RCC 7860 (cell line): ENCODE measurements at places on chromosomes 3 and 15.

DNA sequence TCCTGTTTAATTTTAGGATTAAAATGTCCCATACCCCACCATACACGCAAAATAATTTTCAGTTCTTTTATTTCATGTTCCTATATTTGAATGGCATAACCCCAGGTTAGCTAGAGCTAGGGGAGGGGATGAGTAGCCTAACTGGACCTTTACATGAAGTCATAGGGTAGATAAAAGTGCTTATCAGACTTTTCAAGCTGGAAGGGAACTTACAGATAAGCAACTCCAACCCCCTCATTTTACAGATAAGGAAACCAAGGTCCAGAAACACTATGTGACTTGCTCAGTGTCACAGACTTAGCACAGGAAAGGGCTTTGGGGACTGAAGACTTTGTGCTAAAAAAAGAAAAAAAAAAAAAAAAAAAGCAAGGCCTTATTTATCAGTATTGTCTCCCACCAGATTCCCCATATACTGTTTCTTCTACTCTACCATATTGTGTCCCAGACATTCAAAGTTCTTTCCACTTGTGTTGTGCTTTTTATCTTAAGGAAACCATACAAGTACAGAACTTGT, 10.6 kb upstream of the TNIK start:
- no peak for DNase-seq

- no peak for DNase-seq
Measured at GRCh38 chr3:12268049-12268735, 20.7 kb upstream of the PPARG start.

DNA sequence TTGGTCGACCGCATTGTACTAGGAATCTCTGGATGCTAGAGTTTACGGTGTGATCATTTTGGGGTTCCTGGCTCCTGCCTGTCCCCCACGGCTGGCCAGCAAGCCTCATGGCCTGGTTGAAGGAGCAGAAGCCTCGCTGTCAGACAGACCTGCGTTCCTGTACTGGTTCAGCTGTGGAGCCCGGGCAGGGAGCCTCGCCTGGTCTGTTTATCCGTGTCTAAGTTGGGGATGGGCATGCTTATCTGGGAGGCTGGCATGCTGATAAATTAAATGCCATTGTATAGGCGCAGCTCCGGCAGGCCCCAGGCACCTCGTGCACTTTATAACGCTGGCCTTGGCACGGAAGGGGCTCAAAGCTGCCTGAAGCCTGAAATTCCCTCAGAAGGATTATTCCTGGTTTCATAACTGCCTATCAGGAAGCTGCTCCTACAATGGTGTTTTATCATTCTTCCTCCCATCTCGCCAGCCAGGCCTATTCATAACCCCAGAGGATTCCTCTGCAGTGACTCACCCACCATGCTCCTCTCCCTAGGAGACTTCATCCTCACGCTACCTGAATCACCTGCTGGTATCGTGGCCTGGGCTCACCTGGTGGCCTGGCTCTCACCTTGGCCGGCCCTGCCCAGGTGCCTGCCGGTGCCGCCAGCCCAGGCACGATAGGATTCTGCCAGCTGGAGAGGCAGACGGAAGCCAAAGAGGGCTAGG, 110.9 kb downstream of the ASB7 start:
- peak; percentile 95 for DNase-seq

- no peak for DNase-seq
Measured at GRCh38 chr3:72274493-72275330, 489.8 kb upstream of the PROK2 start.

GRCh38 chr3:116020495-116020894, 397.2 kb downstream of the GAP43 start:
- DNase-seq: no peak

DNA sequence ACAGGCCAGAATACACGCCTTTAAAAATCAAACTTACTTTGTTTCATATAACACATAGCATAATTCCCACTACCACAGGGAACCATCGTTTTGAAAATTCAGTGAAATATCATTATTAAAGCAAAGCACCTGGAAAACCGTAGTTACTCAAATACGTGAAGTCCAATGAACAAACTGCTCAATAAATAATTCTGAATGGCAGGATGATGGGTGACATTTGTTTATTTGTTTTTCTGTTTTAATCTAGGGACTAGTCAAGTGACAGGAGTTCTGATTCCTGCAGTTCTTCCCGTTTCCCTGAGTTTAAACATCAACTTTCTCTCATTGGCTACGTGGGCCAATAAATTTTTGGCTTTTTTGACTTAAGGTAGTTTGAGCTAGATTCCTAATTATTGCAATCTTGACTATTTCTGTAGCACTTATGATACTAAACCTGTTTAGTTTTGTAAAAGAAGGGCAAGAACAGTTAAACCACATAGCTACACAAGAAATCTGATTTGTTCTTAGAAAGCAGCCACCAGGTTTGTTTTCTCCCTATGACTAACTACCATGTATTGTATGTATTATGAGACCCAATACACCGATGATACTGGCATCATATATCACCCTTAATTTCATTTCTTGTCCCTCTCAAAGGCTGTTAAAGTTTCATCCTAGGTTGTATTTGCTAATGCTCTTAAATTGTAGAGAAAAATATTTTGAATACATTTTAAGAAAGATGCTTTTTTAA, 411.2 kb downstream of the SHQ1 start:
- no peak for DNase-seq

GRCh38 chr3:124648551-124648950, 81.7 kb upstream of the UMPS start:
- no peak for DNase-seq

DNA sequence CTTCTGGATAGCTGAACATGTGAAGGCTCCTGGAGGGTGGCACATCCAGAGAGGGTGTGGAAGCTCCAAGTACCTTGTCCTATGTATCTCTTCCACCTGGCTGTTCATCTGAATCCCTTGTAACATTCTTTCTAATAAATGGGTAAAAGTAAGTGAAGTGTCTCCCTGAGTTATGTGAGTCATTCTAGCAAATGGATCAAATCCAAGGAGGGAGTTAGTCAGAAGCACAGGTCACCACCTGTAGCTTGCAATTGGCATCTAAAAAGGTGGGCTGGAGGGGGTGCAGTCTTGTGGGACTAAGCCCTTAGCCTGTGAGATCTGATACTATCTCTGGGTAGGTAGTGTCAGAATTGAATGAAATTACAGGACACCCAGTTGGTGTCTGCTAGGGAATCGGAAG, 71.0 kb downstream of the WWTR1 start:
- peak; percentile 70 for DNase-seq

- no peak for DNase-seq
Measured at GRCh38 chr15:40582726-40583246, 11.3 kb upstream of the KNL1 start.

- DNase-seq: no peak
Measured at GRCh38 chr15:36598529-36599177, 19.2 kb downstream of the CDIN1 start.

GRCh38 chr3:51519848-51520247, 18.7 kb upstream of the RAD54L2 start:
- DNase-seq: no peak

DNA sequence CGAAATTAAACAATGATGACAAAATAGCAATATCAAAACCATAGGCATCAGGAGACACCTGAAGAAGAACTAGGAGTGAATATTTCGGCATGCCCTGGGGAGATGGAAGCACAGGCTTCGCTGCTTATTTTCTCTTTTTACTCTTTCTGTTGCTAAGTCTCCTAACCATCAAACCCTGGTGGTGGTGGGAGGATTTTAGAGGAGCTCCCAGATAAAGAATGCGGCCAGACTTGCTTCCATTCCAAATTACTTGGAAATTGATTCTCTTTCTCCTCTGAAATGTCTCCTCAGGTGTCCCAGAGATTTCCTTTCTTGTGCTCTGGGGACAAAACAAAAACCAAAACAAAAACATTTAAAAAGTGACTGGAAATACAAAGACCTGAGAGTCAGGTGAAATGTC, 243.0 kb downstream of the KBTBD8 start:
- no peak for DNase-seq

DNA sequence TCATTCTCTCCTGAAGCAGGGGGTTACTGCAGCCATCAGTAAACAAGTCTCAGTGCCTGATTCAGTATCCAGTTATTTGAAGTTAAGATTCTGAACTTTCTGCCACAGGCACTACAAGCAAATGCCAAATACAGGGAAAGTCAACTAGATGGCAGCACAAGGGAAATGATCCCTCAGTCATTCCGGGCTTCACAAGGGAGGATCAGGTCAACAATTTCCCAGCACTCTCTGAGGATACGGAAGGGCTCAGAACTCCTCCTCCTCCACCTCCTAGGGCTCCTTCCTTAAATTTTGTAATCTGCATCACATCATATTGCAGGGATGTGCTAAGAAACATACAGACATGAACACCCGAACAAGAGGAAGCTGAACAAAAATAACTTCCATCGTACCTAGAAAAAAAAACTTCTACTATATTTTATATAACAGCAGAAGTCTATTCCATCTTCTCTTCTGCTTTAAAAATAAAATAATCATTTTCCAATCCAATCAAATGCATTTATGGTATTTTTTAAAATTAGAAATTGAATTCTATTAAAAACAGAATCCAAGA, 187.1 kb downstream of the FMN1 start:
- DNase-seq: peak; percentile 27

DNA sequence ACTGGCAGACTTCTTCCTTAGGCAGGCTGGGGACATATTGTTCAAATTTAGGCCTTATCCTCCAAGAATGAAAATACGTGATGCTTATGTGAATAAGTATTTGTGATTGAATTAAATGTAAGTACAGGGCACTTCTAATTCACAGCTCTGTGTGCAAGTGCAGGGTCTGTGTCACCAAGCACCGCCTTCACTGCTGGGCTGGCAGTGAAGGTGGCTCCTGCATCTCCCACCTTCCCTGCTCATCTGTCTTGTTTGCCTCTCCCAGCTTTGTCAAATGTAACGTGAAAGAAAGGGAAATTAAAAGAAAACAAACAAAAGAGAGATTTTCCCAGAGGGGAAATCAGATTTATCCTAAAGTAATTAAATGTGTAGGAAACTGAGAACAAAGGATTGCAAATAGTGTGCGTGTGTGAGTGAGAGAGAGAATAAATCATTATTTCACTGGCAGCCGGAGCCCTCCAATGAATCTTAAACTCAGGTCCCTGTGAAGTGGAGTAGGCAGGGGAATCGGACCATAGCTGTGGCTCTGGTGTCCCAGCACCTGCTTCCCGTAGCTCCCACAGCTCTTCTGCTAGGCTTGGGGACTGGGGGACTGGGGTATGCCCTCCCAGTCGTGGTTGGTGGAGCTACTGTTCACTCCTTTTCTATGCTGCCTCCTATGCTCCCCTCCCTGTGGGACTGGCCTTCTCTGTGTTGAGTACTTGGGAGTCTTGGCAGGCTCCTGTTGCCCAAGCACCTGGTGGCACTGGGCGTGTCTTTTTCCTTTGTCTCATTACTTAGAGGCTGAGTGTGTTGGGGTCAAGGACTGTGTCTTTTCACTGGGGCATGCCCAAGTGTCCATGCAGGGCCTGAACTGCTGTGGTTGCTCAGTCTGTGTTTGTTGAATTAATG, 222.2 kb downstream of the EPHB1 start:
- DNase-seq: no peak
